ENCODE measurements at places on chromosomes 12 and 14.

GRCh38 chr12:43891856-43892574 is 56.1 kb downstream of the TMEM117 start:
- DNase-seq = no peak

GRCh38 chr14:28297559-28297958 is 469.0 kb upstream of the FOXG1 start:
- DNase-seq = no peak

GRCh38 chr12:31989571-31990362 is 30.6 kb downstream of the RESF1 start:
- peak; percentile 25 for DNase-seq

DNA sequence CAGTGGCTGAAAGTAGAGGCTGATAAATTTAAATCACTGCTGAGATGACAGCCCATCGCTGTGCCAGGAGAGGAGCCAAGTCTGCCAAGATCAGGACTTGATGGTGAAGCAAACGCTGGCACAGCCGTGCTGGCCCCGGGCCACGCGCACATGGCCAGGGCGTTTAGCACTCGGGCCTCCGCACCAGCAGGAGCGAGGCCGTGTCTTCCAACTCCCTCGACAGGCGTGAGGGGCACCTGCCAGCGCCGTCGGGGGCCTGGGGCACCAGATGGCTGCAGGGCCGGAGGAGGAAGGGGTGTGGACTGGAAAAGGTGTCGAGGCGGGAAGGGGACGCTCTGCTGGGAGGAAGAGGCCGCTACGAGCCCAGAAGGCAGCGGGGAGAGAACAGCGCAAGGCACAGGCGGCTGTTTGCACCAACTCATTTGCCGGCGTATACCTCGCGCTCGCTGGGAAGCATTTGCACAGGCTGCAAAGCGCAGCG is 29.5 kb downstream of the RIMBP2 start:
- no peak for DNase-seq

- no peak for DNase-seq
Measured at GRCh38 chr12:114625294-114625851, 58.6 kb downstream of the TBX3 start.

GRCh38 chr14:99568567-99569560 is 35.1 kb downstream of the CCDC85C start:
- no peak for DNase-seq

GRCh38 chr14:22560662-22561365 is 28.2 kb downstream of the DAD1 start:
- DNase-seq = no peak

DNA sequence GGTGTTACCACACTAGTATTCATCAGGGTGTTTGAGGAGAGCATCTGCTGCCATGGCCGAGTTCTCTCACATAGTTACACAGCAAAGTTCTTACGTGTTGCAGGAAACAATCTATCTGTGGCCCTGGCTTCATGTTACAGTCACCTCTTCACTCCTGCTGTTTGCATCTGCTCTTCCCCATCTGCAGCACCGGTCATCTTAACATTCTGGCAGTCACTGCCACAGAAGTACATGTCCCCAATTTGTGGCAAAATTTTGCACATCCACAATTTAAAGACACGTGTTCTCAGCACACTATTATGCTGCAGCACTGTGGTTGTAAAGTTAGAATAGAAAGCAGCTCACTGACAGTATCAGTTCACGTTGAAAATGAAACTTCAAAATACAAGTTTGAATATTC is 23.2 kb downstream of the MAPK1IP1L start:
- no peak for DNase-seq

DNA sequence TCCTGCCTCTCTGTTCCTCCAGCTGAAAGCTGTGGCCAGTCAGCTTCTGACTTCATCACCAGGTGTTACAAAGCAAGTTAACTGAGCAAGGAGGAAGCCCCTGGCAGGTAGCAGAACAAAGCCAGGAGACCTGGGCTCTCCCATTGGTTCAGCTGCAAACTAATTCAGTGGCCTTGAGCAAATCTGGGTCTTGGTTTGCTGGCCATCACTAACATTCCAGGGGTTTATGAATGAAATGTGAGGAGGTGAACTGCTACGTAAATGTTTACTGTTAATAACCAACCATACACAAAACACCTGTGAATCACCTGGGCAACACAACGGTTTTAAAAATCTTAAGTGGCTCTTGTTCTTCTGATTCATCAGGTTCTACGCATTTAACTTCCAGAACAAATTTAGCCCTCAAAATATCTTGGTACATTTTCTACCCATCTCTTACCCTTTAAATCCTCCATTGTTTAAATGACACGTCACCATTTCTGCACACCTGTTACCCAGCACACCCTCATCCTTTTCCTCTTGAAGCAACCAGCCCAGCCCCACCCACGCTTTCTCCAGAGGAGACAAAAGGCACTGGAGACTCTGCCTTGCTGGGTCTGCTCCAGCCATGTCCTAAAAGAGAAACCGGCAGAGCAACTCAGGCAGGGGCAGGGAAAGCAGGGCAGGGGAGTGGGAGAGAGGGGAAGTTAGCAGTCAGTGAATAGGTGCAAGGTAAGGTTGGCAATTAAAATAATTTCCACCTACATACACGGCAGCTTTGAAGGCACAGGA is 49.3 kb upstream of the TSPAN11 start:
- no peak for DNase-seq

- no peak for DNase-seq
Measured at GRCh38 chr14:54698966-54699530, 132.1 kb downstream of the SAMD4A start.

GRCh38 chr12:124525455-124525854 is 42.0 kb downstream of the NCOR2 start:
- no peak for DNase-seq

DNA sequence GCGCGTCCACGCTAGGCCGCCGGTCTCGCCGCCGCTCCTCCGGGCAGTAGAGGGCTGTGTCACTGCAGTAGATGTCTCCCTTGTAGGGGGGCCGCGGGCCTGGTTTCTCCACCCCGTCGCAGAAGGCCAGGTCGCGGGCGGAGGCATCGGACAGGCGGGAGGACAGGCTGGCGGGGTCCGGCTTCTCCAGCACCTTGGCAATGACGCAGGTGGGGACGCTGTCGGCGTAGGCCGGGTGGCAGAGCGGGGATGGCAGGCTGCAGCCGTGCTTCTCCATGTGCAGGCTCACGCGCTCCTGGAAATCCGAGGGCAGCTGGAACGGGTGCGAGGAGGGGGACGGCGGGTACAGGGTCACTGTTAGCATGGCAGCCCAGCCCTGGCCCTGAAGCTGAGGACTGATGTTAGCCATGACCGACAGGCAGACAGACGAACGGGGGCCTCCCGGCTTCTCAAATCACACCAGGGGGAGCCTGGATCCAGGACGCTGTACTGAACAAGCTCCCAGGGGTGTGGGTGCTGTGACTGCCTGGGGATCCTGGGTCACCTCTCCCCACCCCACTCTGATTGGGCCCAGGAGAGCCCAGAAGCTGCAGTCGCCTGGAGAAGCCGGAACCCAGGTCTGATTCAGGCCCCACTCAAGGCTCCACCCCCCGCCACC is 48.1 kb downstream of the BEGAIN start:
- no peak for DNase-seq

GRCh38 chr12:124862768-124863415 is 772 bp downstream of the SCARB1 start:
- no peak for DNase-seq

DNA sequence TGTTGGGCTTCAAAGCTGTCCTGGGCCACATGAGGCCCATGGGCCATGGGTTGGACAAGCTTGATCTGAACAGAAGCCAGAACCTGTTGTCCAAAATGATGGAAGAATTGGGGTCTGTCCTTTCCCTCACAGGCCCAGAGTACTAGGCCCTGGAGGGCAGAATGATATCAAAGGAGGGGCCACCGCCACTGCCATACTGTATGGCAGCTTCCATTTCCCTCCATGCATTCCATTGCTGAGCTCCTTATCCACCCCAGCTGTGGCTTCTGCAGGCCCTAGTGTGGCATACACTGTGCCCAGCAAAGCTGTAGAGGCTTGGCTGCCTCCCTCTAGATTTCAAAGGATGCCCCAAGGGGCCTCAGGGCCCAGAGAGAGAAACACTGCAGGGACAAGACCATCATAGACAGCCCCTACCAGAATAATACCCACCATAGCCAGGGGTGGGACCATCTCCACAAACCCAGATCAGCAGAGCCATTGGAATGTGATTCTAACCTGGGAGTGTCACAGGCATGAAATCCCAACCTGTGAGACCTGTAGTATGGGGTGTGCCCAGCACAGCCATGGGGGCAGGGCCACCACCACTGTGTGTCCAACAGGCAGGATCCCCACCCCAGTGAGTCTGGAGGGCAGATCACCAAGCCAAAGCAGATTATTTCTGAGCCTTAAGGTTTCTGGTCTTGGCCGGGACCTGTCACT is 61.4 kb upstream of the BEGAIN start:
- no peak for DNase-seq

DNA sequence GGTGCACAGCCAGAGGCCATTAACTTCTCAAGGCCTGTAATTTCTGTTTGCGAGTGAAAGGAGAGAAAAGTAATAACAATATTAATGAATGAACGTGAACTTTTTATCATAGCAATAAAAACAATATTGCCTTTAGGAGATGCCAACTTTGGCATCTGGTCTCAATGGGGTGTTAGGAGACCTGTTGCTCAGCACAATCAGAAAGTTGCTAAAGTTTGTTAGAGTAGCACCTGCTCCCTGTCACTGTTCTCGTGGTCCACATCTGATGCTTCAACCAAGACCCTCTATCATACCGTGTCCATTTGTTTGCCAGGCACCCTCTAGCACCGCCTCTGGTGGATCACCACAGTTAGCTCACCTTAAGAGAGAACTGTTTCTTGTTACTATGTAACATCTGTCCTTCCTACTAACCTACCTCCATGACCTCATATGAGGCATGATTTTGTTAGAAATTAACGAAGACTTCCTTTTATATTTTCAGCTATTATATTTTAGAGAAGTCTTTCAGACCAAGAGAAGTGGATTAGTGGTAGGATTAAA is 12.5 kb upstream of the CLEC4E start:
- no peak for DNase-seq

- no peak for DNase-seq
Measured at GRCh38 chr14:74502236-74503019, 8.9 kb downstream of the ISCA2 start.

GRCh38 chr14:69910871-69911270 is 31.7 kb downstream of the SMOC1 start:
- no peak for DNase-seq

DNA sequence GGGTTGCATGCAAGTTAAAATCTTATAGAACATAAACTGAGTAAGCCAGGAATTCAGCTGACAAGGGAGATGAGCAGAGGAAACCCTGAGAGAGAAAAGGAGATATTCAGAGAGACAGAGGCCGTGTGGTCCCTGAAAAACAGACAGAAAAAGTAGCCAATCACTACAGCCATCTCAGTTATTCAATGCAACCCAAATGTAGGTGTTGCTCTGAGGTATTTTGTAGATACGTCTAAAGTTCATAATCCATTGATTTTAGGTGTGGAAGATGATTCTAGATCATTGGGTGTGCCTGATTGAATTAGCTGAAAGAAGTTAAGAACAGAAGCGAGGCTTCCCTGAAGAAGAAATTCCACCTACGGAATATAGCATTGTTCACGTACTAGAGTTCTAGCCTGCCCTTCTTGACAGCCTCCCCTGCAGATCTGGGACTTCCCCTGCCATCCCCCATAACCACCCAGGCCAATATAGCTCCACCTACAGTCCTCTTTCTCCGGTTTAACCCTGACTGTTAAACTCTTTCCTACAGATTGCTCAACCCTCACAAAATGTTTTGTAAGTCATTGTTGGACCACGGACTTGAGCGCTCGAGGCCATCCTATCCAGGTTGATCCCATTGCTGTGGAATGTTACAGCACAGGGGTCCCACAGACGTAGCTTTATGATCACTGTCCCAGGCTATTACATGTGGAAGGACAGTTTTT is 21.7 kb downstream of the AICDA start:
- DNase-seq = no peak

DNA sequence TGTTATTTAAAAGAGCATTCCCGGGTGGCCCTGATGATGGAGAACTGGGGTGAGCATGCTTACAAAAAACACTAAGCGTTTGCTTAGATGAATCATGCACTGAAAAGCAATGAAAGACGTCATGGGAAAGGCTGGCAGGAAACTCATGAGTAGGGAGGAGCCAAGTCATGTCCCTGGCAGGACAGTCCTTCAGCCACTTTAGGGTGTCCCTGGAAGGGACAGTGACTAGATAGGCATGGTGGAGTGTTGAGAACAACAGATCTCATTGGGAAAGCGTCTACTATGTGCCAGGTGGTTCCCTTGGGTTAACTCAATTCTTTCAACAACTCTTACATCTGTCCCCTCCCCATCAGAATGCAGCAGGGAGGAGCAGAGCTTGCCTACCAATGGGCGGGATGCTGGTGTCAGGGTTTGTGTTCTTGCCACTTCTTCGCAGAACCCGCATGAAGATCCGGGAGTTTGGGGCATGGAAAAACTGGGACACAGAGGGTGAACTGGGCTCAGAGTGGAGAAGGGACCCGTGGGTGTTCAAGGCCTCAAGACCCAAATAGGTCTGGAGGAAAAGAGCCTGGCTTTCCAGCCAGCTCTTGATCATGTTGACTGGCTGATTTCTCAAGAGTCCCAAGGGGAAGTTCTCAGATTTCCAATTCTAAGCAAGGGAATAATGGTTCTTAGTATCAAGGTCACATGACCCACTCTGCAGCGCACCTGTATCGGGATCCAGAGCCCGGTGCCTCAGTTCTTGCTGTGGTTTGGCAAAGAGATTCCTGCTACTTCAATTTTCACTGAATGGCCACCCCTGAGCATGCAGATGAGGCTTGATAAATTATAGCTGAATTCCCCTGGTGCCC is 653.9 kb upstream of the TBX3 start:
- DNase-seq = no peak

DNA sequence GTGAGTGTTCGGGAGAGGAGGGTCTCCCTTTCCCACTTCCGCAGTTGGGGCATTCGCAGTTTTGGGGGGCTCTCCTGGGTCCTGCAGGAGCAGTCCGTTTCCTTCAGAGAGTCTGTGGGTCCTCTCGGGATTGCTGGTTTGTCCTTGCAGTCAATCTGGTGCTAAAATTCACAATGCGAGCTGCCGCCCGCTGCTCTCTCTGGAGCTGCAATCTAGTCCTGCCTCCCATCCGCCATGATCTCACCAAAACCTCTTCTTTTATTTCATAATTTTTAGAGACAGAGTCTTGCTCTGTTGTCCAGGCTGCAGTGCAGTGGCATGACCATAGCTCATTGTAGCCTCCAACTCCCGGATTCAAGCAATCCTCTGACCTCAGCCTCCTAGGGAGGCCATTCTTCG is 22.5 kb downstream of the RNFT2 start:
- DNase-seq = no peak

DNA sequence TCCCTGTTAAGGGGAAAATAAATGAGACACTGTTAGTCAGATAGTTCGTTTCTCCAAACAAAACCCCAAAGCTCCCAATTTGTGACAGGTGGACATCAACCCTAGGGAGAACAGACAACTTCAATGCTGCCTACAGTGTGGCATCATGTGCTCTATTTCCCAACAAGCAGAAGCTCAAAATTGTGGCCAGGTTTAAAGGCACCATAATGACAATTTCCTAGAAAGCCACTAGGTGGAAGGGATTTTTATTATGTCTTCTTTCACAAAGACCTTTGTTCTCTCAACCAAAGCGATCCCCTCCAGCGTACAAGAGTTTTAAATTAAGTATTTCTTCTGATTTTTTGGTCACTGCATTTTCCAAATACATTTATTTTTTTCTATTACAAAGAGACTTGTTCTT is 88.0 kb upstream of the MBIP start:
- DNase-seq = no peak

- DNase-seq = no peak
Measured at GRCh38 chr14:58946431-58946830, 242.0 kb upstream of the DAAM1 start.
